Thoracic aorta (tissue), 2 donors: ENCODE measurements at places on chromosomes 2 and 18. TPM values are rescaled to one million over a fixed set of nuclear protein-coding genes. Genes with fewer than 3 reads are reported as not detected.

- DNase-seq, result no peak
These were observed 539.4 kb upstream of the TNP1 start for GRCh38 chr2:217399291-217399690.

DNA sequence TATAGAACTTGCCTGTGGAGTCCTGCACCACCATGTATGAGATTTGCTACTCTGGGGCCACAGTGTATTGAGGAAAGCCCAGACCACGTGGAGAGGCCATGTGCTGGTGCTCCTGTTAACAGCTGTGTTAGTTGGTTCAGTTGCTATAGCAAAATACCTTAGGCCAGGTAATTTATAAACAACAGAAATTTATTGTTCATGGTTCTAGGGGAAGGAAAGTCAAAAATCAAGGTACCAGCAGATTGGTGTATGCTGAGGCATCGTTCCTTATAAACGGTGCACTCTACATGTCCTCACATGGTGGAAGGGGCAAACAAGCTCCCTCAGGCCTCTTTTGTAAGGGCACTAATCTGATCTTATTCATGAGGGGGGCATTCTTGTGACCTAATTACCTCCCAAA lies 272.3 kb upstream of the FBXO11 start:
- DNase-seq, result no peak

- no peak for DNase-seq
These were observed 31.4 kb downstream of the KCTD1 start for GRCh38 chr18:26516964-26517363.

DNA sequence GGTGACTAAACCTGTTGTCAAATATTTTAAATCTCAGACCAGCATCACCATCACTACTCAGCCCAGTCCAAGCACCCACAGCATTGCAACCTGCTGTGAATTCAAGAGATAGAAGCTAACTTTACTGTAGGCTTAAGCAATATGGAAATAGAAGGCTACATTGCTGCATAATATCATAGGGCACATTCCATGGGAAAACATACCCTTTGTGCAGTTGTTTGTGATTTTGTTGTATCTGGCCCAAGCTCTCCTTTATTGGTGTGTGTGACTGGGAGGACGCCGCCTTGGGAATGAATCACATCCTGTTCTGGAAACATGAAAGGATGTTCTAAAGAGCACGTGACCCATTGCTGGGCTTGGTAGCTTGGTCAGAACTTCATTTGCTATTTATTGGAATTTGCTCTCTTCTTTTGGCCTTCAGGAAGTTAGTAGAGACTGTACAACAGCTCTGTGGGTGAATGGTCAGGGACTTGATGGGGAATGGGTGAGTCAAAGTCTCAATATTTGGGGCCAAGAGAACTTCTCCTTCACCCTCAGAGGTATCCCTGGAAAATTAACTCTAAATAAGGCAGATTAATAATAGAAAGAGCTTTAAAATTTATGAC lies 106.8 kb upstream of the SERPINE2 start:
- DNase-seq, result no peak

- DNase-seq, result no peak
These were observed 50.1 kb downstream of the RNF144A start for GRCh38 chr2:6967301-6967700.

- no peak for DNase-seq
These were observed 243.9 kb downstream of the TRIB2 start for GRCh38 chr2:12960671-12961070.

DNA sequence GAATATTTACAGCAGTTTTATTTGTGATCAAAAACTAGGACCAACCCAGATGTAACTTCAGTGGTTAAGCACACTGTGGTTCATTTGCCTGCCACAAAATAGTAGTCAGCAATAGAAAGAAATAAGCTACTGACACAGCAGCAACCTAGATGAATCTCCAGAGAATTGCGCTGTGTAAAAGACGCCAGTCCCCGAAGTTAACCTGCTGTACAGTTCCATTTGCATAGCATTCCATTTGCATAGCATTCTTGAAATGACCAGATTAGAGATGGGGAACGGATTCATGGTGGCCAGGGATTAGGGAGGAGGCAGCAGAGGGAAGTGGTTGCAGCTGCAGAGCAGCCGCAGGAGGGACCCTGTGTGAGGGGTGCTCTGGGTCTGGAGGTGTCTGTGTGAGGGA lies 39.3 kb upstream of the NFATC1 start:
- DNase-seq, result no peak

DNA sequence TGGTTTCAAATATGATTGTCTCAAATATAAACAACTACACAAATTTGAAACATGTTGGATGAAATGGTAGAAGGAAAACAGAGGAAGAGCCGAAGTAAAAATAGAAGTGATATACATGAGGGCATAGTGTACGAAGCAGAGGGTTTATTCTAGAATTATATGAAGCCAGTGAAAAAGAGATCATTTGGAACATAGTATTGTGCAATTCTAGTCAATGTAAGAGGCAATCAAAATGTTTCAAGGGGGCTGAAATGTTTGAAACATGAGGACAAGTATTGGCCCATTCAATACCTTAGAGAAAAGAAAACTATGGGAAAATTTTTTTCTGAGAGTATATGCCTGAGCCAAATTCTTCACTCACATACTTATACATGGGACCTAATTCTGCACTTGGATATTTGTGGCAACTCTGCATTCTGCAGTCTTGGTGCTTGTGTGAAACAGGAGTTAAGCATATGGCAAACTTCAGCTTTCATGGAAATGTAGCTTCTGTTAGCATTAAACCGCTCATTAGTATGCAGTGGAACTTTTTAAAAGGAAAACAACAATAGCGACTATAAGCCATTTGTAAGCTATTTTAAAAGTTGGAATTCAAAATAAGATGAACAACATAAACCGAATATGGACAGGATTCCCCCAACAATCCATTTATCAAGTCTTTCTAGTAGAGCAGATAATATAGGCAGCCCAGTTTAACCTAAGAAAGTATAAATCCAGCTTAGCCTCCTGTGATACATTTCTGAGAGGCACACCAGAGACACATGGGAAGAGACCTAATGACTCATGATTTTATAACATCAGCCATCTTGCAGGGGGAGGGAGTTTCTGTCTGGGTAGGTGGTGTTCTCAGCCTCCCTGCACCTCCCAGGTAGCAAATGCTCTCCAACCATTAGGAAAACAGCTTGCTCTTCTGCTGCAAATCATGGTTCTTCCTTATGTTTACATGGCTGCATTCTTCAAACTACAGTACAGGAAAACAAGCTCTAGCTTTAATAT lies 197.8 kb downstream of the PAX3 start:
- DNase-seq, result no peak

DNA sequence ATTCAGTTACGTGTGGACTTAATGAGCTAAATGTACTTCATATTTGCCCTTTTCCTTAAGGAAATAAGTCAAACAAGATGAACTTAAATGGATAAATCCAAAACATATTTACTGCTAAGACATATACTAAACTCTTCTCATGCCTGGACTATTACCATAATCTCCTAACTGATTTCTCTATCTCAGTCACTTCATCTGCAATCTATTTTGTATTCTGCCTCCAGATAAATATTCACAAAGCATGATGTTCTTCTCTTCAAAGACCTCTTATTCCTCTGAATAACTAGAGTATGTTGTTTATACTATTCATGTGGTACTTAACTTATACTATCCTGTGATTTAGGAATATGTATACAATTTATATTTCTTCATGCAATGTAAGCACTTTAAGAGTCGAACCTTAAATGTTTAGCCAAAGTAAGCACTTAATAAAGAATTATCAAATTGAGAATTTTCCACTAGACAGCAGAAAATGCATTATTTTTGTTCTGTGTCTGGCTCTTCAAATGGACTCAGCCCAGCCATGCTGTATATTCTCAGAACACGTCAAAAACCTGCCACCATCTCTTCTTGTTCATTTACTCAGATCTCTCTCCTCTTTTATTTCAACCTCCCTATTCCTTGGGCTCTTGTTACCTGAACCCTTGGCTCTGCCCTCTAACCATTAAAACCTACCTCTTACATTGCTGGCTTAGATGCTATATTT lies 79.9 kb upstream of the ARHGAP28 start:
- DNase-seq, result no peak

GRCh38 chr18:28176948-28177827 lies at the start of gene CDH2:
Gene CDH2, minus strand, starts transcription at chr18:28177130. Its CDS starts 108 bp downstream, at chr18:28177022.
- no peak for DNase-seq

DNA sequence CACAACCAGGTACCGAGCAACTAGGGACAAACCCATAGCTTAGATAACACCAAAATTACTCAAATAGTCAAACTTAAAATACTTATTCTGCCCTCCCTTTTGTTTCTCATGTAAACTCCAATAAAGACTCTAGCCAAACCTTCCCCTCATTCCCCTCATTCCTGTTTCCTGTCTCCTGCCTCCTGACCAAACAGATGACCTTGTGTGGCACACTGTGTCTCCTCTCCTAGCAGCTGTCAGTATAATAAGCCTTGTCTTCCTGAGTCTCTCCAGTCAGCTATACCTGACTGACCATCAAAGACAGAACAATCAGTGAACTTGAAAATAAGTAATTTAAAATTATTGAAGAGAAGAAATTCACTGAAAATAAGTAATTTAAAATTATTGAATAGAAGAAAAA lies 14.3 kb downstream of the SULT1C4 start:
- no peak for DNase-seq

DNA sequence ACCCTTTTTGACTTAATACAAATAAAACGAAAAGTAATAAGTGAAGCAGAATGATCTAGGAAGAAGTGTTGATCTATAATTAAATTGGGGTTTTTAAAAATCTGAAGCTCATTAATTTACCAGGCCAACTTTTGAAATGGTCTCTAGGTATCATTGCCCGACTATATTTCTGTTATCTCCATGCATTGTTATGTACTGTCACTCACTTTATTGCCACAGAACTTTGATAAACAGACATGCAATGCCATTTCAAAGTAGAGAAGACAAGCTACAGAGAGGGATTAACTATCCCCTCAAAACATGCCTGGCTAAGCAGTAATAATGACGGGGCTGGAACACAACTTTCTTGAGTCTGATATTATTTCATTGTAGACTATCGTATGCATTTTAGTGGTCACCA lies 147.6 kb upstream of the ITGA4 start:
- DNase-seq, result no peak

DNA sequence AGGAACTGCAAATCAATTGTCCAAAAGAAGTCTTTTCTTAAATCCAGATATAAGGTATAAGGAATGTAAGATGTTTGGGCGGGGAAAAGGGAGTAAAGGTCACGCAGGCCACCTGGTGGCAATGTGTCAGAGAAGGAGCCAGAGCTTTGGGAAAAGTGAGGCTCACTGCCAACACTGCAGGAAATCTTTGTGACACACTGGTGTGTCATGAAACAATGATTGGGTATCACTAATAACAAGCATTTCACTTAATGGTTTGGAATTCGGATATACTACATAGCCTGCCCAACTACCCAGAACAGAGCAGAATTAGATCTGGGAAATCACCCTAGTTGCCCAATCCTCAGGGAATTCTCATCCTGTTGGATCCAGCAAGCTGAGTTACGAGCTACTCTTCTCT lies 61.0 kb downstream of the RBMS1 start:
- no peak for DNase-seq

DNA sequence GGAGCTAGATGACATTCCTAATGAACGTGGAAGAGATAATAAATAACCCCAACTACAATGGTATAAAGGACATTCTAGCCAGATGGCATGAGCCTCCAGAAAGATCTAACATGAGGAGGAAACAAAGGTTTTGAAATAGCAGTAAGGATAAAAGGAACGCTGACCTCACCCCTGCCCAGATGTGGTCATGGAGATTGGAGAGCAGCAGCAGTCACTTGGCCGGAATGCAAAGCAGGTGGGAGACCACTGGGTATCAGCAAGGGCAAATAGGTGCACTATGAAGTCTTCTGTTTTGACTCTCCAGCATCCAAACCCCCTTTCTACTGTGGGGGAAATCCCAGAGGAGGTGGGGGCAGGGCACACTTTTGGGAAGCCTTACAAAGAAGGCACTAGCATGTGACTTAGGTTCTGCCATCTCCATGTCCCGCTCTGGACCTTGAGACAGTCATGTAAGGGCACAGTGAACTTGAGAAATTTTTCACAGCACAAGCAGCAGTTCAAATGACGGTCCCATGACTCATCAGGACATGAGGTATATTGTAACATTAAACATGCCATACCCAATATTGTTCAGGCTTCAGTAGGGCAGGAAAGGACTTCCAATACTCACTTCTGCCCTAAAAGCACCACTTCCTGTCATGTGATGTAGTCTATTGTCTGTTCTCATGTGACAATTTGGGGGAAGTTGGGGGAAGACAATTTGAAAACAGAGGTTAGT lies 55.2 kb downstream of the METTL4 start:
- DNase-seq, result peak; percentile 5

- DNase-seq, result no peak
These were observed 336.5 kb downstream of the TNS1 start for GRCh38 chr2:217666338-217666737.

GRCh38 chr18:34576622-34577021 lies 133.5 kb upstream of the DTNA start:
- DNase-seq, result no peak

GRCh38 chr2:204730603-204731002 lies 185.3 kb downstream of the PARD3B start:
- DNase-seq, result no peak

DNA sequence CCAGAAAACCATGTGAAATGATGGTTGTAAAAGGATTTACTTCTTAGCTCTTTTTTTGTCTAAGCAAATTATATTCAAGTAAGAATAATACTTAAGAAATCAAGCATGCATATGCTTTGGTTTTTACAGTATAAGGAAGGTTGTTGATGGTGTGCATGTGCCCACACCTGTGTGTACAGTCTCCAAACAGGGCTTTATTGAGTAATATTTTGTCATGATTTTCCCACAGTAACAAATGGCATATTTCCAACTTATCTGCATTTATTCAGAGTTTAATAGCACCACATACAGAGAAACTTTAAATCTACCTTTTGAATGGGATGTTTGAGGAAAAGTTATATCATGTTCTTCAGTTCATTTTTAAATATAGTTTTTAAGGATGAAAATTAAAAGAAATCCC lies 76.5 kb upstream of the DSG1 start:
- DNase-seq, result no peak

DNA sequence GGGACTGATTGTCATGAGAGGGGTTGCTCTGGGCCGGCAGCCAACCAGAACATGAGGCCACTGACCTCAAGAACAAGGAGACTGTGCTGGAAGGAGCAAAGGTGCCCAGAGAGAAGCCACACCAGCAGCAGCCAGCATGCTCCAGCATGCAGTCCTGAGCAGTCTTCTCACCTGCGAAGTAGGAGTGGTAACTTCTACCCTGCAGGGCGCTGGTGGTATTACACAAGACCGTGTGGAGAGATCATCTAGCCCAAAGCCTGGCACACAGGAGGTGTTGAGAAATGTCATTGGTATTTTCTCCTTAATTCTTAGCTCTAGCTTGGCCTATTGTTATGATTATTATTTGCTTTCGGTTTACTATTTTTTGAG lies 132.7 kb downstream of the TSN start:
- DNase-seq, result no peak

AGXT gene
- total RNA-seq, result not detected

ASXL3 gene
- total RNA-seq, result 2.2 TPM

STPG4 gene
- total RNA-seq, result not detected

NDUFB3 gene
- 28.1 TPM for total RNA-seq

SS18 gene
- total RNA-seq, result 85.0 TPM

DNER gene
- 0.27 TPM for total RNA-seq

SH2D6 gene
- not detected for total RNA-seq

GAREM1 gene
- total RNA-seq, result 15.4 TPM

LINC00305 gene
- not detected for total RNA-seq
